ENCODE measurements at places on chromosomes 2 and 18.

DNA sequence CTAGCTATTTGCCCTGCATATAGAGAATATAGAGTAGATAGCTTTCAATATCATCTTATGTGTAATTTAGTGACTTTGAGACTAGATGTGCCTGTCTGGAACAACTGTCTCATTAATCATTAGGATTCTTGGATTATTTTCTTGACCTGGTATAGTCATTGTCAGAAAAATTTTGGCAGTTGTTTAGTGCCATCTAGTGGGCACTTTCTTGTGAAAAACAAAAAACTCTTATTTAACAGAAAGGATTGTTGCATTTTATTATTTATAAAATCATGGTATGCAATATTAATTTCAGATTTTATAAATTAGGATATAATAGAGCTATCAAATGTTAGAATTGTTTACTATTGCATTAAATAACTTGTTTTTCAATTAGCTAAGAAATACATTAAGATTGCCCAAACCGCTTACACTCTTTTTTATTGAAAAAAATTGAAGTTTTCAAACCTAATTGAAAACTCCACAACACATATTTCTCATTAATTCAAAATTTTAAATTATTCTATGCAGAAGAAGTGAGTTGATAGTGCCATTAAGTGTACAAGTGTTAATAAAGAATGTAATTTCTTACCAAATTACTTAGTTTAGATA lies 80.3 kb downstream of the DYNAP start:
- no peak for DNase-seq

DNA sequence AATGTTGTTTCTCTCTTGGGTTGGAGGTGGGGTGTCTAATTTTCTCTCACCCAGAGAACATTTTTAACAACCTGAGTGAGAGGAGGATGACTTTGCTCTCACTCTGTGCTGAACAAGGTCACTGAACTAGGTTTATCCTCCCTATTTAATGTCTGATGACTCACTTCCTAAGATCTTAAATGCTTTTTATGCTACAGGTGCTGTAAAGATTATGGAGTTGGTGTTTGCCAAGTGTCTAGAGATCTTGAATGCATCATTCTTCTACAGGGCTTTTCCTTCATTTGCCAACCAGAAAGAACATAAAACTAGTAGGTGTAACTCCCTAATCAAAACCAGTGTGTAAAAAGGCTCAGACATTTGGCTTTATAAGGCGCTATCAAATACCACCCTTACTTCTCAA lies 350.5 kb upstream of the ETAA1 start:
- DNase-seq, result peak; percentile 56

- DNase-seq, result no peak
Measured at GRCh38 chr2:231764124-231764523, 17.0 kb downstream of the PDE6D start.

- no peak for DNase-seq
Measured at GRCh38 chr2:12032398-12032797, 286.0 kb downstream of the LPIN1 start.

GRCh38 chr2:2286592-2286991 lies 44.5 kb downstream of the MYT1L start:
- no peak for DNase-seq

GRCh38 chr2:166388481-166389070 lies 12.8 kb upstream of the SCN9A start:
- DNase-seq, result no peak

DNA sequence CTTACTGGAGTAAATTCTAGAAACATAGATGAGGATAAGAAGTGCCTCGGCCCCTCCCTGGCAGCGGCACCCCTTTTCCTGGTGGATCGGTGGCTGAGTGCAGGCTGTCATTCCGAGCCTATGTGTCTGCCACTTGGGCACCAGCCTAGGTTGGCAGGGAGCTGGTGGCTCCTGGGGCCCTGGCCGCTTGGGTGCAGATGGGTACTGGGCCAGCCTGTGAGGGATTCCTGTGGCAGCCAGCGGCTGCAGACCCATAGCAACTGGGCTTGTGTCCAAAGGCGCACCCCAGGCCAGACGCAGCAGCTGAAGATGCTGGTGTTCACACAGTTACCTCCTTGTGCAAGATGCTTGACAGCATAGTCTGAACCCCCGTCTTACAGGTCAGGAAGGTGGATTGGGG lies 2.8 kb downstream of the SNORC start:
- DNase-seq, result no peak

DNA sequence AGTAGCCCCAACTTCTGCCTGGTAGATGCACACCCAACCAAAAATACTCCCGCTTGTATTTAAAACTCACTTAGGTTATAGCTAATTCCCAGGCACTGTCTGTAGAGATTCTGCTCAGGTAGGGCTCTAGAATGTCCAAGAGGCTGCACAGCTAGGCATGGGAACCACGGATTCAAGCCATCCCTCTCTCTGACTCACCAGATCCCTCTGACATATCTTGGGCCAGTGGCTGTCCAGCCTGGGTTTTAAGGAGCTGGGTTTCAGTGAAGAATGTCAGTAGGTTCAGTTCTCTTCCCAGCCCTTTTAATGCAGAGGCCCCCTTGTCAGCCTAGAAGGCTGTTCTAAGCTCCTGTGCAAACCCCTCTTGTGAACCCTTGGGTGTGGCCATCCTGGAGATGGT lies 15.9 kb upstream of the IL1R1 start:
- DNase-seq, result no peak

DNA sequence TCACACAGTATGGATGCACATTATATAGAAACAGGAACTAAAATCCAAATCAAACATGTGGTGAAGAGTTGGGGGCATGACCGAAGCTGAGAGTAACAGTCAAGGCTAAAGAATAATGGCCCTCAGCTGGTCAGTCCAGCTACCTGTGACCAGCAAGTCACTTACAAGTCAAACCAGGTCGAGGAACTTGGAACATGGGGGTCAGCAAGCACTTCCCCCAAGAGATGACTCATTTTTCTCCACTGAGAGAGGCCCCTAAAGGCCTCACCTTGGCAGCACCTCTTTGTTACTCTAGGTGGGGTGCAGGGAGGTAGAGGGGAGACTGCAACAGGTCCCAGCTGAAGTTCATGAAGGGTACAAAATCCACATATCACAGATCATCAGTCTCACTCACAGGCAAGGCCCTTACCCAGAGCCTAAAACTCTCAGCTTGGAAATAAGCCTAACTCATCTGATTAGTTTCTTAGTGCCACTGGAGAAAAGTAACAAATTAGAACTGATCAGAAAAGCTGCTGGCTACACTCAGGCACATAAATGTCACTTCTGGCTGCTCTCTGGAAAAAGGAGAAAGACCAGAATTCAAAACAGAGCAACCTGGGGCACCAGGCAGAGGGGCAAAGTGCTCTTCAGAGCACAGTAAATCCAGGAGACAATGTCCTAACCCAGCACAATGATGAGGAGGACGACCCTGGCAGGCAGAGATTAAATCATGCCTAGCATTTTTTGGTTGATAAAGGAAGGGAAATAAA lies 4.0 kb downstream of the SDC1 start:
- DNase-seq, result no peak

GRCh38 chr2:66318009-66318561 lies 116.8 kb upstream of the MEIS1 start:
- DNase-seq, result no peak

- DNase-seq, result no peak
Measured at GRCh38 chr18:79596446-79597175, 83.0 kb upstream of the CTDP1 start.

GRCh38 chr2:207472343-207473048 lies 57.3 kb upstream of the CREB1 start:
- DNase-seq, result no peak

DNA sequence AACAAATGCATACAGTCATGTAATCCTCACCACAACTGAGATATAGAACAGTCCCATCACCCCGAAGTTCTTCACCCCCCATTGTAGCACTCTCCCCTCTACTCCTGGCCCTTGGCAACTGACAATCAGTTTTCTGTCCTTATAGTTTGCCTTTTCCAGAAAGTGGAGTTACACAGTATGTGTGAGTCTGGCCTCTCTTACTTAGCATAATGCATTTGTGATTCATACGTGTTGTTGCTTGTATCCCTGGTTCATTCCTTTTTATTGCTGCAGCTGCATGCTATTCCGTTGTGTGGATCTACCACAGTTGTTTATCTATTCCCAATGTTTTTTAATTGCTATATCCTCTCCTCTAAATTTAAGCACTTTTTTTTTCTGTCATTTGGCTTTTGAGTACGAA lies 17.6 kb downstream of the ACYP2 start:
- DNase-seq, result no peak

DNA sequence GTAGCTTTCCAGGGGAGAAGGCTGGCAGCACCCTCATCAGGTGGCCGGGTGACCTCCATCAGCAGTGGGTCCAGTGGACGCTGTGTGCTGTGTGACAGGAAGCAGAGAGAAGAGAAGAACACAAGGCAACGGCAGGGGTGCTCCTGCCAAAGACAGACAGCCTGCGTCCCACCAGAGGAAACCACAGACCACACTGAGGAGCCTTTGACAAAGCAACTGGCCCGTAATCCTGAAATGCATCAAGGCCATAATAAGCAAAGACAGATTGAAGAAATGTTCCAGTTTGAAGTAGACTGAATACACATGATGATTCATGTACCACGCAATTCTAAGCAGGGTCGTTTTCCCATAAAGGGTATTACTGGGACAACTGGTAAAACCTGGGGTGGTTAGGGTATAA lies 172.4 kb downstream of the FBXO15 start:
- no peak for DNase-seq

- DNase-seq, result no peak
Measured at GRCh38 chr2:65583061-65583460, 150.7 kb upstream of the SPRED2 start.

GRCh38 chr2:129059476-129059875 lies 740.8 kb upstream of the HS6ST1 start:
- DNase-seq, result no peak

DNA sequence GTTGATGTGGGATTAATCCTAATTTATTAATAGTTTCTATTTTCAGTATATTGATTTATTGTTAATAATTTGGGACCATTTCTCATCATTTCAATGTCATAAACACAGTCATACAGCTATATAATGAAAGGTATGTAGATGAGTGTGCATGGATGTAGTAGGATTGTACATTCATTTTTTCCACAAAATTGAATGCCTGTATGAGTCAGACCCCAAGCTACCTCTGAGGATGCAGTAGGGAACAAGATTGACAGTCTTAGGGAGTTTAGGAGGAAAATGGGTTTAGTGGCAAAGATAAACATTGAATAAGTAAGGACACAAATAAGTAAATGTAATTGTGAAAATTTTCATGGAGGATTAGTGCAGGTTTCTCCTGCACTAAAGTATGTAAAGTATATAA lies 14.1 kb upstream of the TMEFF2 start:
- no peak for DNase-seq

GRCh38 chr2:157923598-157924217 lies 47.6 kb upstream of the ACVR1 start:
- no peak for DNase-seq

DNA sequence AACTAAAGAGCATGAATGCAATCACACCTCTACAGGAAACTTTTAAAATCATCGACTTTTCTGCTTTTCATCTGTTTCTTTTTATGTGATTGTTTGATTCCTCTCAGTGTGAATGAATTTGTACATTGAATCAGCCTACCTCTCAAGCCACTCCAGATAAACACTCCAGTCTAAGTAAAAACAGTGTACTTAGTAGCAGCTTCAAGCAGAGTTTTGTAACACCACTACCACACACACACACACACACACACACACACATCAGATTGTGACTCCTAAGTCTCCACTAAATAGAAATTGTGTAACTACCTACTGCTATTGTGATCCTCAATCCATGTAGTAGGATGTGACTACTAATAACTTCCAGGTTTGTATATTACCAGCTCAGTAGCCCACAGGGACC lies 65.3 kb upstream of the EPB41L5 start:
- DNase-seq, result no peak

DNA sequence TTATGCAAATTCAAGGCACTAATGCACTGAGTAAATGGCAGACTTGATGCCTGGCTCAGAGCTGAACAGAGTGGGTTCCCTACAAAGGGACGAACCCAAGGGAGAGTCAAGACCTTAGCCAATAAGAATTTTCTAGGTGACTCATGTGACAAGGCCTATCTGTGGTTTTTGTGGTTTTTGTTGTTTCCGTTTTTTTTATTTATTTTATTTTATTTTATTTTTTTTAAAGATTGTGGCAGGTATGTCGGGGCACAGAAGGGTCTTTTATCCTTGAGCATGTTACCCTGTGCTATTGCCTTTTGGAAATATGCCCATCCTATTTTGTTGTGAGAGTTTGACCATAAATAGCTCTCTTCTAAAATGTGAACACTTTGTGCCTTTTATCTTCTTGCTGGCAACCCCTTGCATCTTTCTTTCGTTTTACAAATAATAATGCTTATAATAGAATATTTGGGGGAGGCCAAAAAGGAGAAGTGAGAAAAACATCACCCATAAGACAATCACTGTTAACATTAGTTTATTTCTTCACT lies 113.4 kb upstream of the AQP4 start:
- no peak for DNase-seq

- no peak for DNase-seq
Measured at GRCh38 chr2:239555571-239555905, 154.7 kb upstream of the HDAC4 start.

All from PC-9 (cell line).